ENCODE measurements at places on chromosomes 13 and 19.
A peak's percentile ranks its signal among the peaks of the same experiment; 100 is the strongest.

DNA sequence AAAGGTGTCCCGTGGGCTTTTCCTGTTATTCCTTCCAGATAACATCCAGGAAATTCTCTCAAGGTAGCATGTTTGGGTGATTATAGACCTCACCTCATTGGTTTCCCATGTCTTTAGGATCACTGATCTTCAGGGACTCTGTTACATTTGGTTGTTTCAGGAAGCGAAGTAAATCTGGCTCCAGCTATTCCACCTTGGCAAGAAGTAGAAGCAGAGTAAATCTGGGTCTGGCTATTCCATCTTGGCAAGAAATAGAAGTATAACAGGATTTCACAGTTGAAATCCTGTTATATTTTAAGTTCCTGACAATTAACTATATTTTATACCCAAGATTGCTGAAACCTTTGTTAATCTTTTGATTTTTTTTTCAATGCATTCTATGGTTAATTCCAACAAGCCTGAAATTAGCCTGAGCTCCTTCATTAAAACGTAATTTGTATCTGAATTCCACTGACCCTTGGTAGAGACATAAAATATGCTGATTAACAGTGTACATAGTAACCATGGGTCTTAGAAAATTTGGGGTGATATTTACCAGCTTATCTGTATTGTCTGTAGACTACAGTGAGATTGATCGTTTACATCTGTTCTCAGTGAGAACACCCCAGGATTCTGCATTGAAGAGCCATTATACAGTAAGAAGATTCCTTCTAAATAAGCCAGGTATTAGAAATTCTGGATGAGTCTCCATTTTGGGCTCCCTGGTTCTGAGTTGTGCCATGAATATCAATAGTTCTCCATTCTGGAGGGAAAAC is 267.6 kb upstream of the SLITRK6 start:
- no peak for DNase-seq

DNA sequence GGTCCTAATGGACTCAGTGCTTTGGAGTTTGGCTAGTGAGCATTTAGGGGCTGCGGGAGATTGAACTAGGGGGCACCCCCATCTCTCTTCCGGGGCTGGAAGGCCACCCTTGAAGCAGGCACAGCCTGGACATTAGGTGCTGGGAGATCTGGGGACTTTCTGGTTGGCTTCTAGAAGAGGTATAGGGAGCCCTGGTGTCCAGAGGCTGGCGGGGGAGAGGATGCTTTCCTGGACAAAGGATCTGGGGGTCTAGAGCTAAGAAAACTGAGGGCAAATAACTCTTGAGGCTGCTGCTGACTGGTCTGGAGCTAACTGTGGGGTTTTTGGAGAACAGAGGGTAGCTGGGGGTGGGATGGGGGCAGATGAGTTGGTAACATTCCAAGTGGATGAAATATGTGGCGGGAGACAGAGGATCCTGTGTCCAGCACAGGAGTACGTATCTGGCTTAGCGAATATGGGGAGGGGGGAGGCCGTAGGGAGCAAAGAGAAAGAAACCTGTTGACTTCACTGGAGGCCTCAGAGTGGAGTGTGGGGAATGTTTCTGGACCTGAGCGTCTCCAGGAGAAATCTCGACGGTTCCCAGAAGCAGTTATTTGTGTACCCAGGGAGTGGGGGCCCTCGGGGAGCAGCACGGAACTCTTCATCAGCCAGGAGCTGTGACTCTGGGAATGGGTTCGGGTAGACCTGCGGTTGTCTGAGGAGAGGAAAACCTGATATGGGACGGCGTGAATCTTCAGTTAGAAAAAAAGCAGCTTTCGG is 1.4 kb downstream of the HNRNPUL1 start:
- peak; percentile 11 for DNase-seq

DNA sequence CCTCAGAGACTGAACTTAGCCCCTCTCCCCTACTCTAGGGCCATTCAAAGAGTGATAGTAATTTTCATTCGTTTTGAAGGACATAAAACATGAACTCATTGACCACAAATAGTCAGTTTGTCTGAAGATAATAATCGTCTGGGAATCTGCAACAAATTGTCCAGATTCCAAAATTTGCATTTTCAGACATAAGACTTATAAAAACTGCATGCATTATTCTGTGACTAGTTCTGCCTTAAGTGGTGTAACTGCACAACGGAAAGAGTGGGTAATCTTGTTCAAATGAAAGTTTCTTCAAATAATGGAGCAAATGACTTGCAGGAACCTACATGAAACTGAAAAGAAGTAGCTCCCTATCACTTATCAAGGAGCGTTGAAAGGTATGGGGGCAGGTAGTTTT is 8.4 kb downstream of the CSNK1A1L start:
- DNase-seq = no peak

DNA sequence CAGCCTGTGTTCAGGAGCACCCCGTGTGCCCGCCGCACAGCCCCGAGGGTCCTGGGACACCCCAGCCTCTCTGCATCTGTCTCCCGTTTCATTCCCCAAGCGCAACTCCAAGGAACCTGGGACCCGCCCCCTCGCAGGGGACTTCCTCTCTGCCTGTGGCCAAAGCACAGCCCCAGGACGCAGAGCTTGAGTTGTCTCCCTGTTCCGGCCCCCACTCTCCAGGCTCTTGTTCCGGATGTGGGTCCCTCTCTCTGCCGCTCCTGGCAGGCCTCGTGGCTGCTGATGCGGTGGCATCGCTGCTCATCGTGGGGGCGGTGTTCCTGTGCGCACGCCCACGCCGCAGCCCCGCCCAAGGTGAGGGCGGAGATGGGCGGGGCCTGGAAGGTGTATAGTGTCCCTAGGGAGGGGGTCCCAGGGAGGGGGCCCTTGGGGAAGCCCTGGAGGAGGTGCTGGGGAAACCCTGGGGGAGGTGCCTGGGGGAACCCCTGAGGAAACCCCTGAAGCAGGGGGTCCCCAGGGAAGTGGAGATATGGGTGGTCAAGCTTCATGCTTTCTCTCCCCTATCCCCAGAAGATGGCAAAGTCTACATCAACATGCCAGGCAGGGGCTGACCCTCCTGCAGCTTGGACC is 1.3 kb downstream of the HCST start:
- DNase-seq = peak; percentile 82

DNA sequence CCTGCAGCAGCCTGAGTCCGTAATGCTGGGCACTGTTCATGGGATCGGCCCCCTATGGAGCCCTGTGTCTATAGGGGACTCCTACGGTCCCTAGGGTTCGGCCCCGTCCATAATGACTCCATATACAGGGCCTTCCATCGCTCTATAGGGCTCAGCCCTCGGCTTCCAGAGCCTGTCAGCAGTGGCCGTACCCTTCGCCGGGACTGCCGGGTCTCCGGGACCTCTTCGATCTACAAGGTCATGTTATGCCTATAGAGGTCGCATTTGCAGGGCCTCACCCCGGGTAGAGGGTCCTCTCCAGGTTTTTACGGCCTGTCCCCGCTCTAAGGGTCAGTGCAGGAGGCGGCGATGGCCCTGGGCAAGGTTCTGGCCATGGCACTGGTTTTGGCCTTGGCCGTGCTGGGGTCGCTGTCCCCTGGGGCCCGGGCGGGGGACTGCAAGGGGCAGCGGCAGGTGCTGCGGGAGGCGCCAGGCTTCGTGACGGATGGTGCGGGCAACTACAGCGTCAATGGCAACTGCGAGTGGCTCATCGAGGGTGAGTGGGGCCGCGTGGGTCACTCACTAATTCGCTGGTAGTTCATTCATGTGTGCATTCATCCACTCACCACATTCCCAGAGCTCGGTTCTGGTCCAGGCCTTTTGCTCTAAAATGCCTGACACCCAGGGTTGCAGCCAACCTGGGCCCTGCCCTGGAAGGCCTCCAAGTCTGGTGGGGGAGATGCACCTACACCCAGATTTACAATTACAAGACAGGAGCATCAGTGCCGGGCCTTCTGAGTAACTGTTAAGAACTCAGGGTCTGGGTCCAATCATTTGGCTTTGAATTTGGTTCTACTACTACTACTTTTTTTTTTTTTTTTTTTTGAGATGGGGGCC is 699 bp downstream of the MEGF8 start:
- DNase-seq = peak; percentile 31

- DNase-seq = peak; percentile 84
These were observed at the start of gene ZNF345 for GRCh38 chr19:36850559-36851442. Gene ZNF345 (plus strand): TSS chr19:36850876. CDS start chr19:36876831, 25,955 bp downstream.

GRCh38 chr13:45082964-45083363 is 37.3 kb upstream of the GTF2F2 start:
- DNase-seq = no peak

GRCh38 chr19:28727480-28728159 is 485.3 kb downstream of the UQCRFS1 start:
- peak; percentile 57 for DNase-seq

DNA sequence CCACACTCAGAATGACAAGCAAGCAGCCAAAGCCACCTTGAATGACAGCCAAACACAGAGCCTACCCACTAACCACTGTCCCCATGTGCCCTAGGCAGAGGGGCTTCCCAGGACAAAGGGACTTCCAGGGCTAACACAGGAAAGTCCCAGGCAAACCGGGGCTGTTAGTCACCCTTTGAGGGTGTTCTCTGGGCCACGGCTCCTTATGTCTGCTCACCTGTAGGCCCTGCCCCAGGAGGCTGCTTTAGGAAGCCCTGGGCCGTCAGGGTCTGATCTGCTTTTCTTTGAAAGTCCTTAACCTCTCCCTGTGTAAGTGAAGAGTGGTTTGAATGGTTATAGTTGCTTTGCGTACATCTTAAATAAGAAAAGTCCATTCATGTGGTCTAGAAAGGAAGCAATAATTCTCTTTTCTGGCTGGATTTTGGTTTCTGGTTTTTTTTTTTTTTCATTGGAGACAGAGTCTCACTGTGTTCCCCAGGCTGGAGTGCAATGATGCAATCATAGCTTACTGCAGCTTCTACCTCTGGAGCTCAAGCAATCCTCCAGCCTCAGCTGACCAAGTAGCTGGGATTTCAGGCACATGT is 161.4 kb downstream of the EFNB2 start:
- no peak for DNase-seq

- no peak for DNase-seq
These were observed 334 bp upstream of the ANGPTL6 start for GRCh38 chr19:10102787-10103236.
